LHCN-M2 (cell line): ENCODE measurements at places on chromosomes 4 and X. TPM values are rescaled to one million over a fixed set of nuclear protein-coding genes. Genes with fewer than 3 reads are reported as not detected.

DNA sequence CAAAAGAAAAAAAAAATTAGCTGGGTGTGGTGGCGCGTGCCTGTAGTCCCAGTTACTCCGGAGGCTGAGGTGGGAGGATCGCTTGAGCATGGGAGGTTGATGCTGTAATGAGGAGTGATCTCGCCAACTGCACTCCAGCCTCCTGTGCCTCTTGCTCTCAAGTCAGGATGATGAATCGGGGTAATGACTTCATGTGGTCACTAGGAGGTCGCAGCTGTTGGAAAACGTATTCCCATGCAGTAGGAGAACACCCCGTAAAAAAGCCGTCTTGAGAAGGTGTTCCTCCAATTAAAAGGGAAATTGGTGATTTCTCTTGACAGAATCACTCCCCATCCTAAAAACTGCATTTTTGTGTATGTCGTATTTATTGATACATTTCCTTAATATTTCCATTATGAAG is 2.2 kb downstream of the CCNB3 start:
- DNase-seq = peak; percentile 32

GRCh38 chr4:153114771-153115321 is 89.4 kb upstream of the TRIM2 start:
- peak; percentile 78 for DNase-seq

- DNase-seq = no peak
Measured at GRCh38 chr4:16118090-16118489, 34.3 kb upstream of the PROM1 start.

DNA sequence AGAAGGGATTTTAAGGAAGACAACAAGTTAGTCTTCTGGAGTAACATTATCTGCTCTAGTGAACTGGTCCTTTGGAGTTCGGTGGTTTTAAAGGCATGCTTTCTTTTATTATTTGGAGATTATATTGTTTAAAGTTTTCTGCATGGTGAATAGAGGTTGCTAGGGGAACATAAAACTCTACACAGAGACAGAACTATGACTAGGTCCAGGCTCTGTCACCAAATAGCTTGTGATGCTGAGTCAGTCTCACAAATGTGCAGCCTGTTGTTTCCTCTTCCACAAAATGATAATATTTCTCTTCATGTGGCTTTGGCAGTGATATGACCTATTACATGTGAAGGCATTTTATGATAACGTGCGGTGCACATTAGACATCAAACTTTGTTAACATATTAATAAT is 132.6 kb downstream of the PACRGL start:
- DNase-seq = no peak

DNA sequence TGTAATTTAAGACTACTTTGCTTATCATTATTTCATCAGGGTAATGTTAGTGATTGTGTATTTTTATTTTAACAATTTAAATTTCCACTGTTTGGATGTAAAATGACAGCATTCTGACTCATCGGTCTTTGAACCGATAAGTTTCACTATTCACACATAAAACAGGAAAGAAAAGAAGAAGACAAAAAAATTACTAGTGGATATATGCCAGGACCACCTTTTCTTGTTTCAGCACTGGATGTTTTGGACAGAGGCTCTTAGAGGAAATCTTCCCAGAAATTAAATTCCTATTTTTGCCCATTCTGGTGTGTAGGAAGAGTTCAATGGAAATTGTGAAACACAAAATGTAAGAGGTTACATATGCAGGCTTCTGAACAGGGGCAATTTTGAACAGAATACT is 57.4 kb downstream of the VEGFC start:
- peak; percentile 78 for DNase-seq

DNA sequence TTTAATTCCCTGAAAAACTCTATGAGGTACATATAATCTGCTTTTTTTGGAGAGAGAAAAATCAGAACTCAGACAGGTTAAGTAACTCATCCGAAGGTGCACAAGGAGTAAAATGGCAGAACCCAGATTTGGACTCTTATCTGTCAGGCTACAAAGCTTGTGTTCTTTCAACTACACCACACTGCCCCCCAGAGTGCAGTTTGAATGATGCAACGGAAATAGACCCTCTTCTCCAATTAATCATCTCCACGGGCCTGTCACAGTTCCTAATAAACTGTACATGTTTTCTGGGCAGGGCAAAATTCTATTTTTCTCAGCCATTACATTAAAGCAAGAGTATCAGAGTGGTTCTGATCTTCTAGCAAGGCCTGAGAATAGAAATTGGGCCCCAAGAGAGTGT is 35.3 kb upstream of the DCX start:
- no peak for DNase-seq

- DNase-seq = no peak
Measured at GRCh38 chr4:94979621-94980020, 221.9 kb downstream of the BMPR1B start.

GRCh38 chr4:77852892-77853495 is 9.6 kb upstream of the MRPL1 start:
- no peak for DNase-seq

- DNase-seq = no peak
Measured at GRCh38 chr4:185215261-185215660, 5.9 kb downstream of the SNX25 start.

- DNase-seq = no peak
Measured at GRCh38 chrX:22855693-22856092, 144.1 kb upstream of the DDX53 start.

DNA sequence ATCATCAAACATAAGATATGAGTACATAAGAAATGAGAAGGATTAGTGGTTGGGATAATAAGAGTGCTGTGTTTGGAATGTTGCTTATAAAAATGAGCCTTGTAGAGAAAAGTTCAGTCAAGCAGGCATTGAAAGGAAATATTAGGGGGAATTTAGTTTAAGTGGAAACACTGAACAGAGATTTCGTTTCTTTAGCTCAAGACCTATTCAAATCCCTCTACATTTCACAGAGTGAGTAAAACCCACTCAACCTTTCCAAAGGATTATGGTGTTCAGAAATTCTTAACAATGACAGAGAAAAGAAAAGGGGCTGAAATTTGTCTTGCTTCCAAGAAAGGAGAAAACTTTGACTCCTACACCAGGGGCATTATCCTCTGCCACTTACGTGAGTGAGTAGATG is 1072.4 kb upstream of the LCORL start:
- no peak for DNase-seq

DNA sequence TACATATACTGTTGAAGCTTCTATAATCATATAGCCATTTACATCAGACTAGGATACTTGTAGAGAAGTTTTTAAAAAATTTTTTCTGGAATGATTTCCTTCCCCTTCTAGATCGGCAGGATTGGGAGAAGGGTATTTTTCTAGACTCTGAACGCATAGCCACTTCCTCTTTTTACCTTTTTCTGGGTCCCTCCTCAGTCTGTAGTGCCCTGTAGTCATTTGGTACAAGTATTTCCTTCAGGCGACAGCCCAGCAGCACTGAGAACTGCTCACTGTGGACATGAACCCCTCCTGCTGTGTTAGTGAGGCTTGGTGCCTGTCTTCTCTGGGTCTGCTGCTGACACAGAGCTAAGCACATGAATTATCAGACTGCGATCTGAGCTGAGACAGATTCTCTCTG is 255.4 kb downstream of the ARHGAP10 start:
- no peak for DNase-seq

DNA sequence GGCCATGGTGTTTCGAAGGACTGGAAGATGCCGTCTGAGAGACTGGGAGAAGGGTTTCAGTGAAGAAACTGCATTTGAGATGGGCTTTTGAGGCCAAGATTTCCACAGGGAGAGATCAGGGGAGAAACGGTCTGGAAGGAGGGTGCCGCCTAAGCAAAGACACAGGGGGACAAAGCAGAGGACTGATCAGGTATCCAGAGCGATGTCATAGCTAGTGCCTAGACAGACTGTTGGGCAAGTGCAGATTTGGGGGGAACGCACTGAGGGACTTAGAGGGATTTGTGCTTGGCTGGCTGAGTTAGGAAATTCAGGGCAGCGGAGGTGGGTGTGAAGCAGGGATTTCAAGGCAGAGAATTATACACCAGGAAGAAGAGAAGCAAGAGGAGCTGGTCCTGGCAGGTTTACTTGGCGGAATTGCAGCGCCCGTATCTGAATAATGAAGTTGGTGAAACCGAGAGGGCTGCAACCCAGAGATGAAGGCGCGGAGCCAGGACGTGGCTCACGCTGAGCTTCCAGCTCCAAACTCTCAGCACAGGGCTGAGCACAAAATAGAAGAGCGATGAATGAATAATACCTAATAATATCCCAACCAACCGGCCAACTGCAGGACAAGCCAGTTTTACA is 106.9 kb downstream of the MAML3 start:
- DNase-seq = no peak

DNA sequence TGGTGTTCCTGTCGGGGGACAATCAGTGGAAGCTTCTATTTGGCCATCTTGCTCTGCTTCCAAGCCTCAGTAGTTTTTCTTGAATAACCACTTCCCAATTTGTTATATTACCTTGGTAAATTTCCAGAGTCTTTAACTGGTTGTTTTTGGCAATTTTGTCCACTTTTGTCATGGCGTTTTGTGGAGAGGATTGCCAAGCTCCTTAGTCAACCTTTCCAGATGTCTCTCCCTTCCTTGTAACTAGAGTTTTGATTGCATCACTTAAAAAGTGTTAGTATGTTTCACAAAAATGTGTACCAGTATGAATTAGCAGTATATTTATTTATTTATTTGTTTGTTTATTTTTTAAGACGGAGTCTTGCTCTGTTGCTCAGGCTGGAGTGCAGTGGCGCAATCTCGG is 15.8 kb upstream of the UXT start:
- no peak for DNase-seq

GRCh38 chr4:48047421-48047844 is 30.9 kb downstream of the NIPAL1 start:
- no peak for DNase-seq

GRCh38 chr4:3523146-3523627 is 9.0 kb downstream of the LRPAP1 start:
- DNase-seq = no peak

GRCh38 chr4:73603271-73603710 is 16.9 kb downstream of the RASSF6 start:
- DNase-seq = peak; percentile 94

DNA sequence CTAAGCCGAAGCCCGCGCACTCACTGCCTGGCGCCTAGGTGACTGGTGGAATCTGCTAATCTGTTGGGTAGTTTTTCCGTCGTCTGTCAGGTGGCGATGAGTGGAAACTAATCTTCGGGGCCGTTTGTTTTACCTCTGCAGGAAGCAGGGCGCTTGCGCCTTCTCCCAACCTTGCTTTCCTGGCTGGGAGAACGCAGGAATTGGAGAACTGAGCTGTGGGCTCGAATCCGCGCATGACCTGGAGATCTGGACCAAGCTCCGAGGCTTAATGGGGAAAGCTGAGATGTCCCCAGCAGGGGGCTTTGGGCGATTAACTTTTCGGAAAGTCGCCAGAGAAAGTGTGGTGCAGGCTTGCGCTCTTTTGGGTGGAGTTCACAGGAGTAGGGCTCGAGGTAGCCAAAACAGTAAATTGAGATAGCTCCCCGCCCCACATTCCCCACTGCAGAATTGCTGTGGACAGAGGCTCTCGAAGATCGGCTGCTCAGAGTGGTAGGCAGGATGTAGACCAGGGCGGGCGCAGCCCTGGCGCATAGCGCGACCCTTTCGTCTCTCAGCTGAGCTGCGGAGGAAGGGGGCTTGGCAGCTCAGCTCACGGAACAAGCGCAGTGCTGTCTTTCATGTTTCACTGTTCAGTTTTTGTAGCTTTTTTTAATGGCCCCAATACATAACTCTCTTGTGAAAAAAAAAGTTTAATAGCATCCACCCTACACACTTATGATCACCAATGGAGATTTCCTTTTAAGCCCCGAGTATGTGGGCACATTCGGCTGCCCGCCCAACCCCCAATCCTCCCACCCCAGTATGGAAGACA is 2.7 kb upstream of the FGF5 start:
- no peak for DNase-seq

DNA sequence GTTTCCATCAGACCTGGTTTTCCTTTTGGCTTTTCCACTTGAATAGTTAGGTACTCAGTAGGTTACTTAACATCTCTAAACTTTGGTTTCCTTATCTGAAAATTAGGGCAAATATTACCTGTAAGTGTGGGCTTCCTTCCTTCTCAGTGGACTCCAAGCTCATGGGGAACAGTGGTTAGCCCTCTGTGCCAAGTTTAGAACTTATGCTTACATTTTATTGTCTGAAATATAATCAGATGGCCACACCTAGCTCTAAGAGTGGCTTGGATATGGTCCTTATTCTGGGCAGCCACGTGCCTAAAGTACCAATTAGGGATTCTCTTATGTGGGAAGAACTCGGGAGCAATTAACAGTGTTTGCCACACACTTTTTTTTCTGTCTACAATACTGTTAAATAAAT is 133.9 kb downstream of the UCHL1 start:
- no peak for DNase-seq

DNA sequence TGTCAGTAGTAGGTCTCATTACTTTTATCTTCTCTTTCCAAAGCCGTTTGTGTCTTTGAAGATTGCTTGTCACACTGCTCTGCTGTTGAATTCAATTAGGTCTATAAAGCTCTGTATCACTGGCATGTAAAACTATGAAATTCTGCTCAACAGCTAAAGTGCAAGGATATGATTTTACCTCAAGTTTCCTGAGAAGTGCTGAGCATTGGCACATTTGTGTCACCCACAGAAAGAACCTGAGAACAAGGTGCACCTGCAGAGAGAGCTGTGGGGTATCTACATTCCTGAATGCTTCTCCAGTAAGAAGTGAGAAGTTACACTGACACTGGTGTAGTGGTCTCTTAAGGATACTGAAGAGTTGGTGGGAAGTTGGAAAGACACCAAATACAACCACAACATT is 274.0 kb downstream of the INPP4B start:
- no peak for DNase-seq

GRCh38 chrX:153934762-153935325 is at the start of gene NAA10:
NAA10 (minus strand) TSS chrX:153935037; CDS start chrX:153934904, 133 bp downstream.
- DNase-seq = peak; percentile 61

GRCh38 chr4:108878806-108879205 is 116.0 kb upstream of the ETNPPL start:
- DNase-seq = no peak

DNA sequence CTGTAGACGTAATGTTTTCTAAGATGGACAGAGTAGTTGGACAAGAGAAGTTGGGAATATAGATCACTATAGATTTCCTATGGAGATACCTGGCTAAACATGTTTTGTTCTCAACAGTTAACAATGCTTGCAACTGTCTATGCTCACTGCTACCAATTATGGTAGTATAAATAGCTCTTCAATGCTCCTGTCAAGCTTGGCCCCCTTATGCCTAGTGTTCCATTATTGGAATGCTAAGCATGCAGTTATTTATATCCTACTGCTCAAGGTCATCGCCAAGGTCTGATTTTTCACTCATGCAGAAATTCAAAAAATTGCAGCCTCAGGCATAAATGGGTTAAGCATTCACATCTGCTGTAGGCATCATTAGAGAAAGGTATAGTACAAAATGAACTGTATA is 519.0 kb downstream of the IL15 start:
- no peak for DNase-seq

The TLR8 gene
- not detected in 2 replicates for total RNA-seq

The MSANTD1 gene
- total RNA-seq = 0.06 and 0.19 TPM in 2 replicates

The AFM gene
- total RNA-seq = not detected in 2 replicates

The TCEAL1 gene
- total RNA-seq = 54.0 and 68.4 TPM in 2 replicates

The TKTL2 gene
- not detected in 2 replicates for total RNA-seq

The USP17L17 gene
- not detected in 2 replicates for total RNA-seq

The CHST7 gene
- total RNA-seq = 8.8 and 11.2 TPM in 2 replicates

The F11 gene
- total RNA-seq = not detected in 2 replicates

The DAPP1 gene
- total RNA-seq = not detected in 2 replicates

The TAF7L gene
- total RNA-seq = 0.13 TPM in 1 of 2 replicates, not detected in the other

The ZBED1 gene
- 50.3 and 53.0 TPM in 2 replicates for total RNA-seq

The CAMK2D gene
- 73.6 and 99.8 TPM in 2 replicates for total RNA-seq

The NAT8L gene
- total RNA-seq = 0.90 and 0.98 TPM in 2 replicates

The GSX2 gene
- not detected in 2 replicates for total RNA-seq

The SHROOM4 gene
- not detected in 2 replicates for total RNA-seq
